Urinary bladder (tissue), 4 donors: ENCODE measurements at places on chromosomes 12 and 14. TPM values are rescaled to one million over a fixed set of nuclear protein-coding genes. Genes with fewer than 3 reads are reported as not detected.

Gene LIN7A
- 31.2 TPM for total RNA-seq

Gene TDP1
- total RNA-seq: 20.5 TPM

Gene TSHR
- total RNA-seq: 1.1 TPM

Gene SERPINA9
- not detected for total RNA-seq

Gene COQ5
- total RNA-seq: 26.8 TPM

Gene TSPAN19
- not detected for total RNA-seq

Gene GLI1
- 11.5 TPM for total RNA-seq

Gene BLOC1S1
- total RNA-seq: 48.4 TPM

Gene NXPH4
- total RNA-seq: 0.79 TPM

DNA sequence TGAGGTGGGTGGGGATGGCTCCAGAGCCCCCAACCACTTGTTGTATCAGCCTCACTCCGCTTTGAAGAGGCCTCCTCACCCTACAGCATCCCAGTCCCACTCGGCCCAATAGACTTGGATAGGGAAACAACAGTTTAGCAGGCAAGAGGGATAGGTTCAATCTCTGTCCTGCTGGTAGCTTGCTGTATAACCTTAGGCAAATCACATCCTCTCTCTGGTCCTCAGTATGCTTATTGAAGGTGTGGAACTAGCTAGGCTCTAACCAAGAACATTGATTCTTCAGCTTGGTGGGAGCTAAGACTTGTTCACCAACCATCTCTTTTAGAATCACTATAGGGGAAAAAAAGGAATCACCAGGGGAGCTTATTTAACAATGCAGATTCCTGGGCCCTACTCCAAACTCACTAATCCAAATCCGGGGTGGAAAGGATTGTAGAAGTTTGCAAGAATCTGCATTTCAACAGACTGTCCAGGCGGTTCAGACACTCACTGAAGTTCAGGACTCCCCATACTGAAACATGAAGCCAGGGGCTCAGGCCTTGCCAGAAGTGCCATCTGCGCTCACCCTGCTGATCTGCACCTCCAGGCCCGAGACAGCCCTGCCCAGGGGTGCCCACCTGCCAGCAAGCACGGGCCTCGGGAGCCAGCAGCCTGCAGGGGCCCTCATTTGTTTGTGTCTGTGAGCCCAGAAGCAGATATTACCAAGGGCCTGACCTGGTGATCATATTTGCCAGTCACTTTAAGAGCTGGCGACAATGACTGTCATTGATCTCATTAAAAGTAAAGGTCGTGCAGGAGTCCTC is 113.0 kb downstream of the ADCK1 start:
- DNase-seq: no peak

GRCh38 chr14:71270111-71270510 is 362.9 kb downstream of the PCNX1 start:
- DNase-seq: no peak

DNA sequence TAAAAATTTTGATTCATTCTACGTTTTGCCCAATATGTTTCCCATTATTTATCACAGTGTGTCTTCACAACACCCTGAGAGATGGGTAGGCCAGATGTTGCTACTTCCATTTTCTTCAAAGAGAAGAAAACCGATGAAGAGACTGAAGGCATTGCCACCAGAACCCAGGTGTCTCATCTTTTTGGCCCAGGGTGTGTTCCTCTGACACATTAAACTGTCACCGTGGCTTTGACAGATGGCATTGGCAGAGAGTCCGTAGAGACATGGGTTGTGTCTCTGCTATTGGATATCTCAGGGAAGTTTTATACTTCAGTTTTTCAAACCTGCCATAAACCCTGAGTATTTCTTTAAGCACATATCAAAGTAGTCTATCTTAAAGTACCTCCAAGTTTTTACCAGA is 11.3 kb upstream of the NUDT4 start:
- no peak for DNase-seq

- no peak for DNase-seq
These were observed 377.3 kb downstream of the EMP1 start for GRCh38 chr12:13573698-13574321.

DNA sequence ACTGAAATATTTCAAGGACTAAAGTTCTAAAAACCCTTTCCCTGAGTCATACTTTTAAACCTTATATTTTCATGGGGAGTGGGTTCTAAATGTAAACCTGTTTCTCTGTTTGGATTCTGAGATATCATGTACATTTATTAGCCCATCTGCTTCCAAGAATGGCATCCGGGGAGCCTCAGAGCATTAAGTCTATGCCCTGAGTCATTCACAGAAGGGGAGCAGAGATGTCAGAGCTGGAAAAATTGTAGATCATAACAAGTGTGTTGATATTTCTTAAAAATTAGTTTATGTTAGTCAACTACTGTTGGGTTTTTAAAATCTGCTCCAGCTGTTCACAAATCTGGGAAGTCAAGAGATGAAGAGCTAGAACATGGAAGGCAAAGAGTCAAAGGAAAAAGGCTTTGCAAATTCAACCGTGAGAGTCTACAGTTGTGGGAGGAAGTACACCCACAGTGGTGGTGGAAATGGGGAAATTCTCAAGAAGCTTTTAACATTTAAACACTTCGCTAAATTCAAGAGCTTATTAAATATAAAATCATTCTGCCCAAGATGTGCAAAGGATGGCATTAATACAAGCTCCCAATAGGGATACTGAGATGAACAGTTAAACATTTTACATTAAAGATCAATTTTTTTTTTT is 70.5 kb upstream of the FLRT2 start:
- DNase-seq: no peak

DNA sequence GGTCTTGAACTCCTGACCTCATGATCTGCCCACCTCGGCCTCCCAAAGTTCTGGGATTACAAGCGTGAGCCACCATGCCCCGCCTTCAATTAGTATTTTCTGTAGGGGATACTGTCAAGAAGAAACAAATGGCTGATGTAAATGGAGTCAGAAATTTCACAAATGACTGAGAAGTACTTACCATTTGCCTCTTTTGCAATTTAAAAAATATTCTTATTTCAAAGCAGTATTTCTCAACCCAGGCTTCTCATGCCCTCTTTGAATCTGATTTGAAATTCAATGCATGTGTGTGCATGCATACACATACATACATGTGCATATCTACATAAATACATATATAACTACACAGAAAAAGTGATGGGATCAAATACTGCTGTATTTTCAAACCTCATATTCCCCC is 4.4 kb downstream of the PSMA6 start:
- DNase-seq: no peak

- no peak for DNase-seq
These were observed 12.5 kb downstream of the NAA25 start for GRCh38 chr12:112096070-112096469.

- no peak for DNase-seq
These were observed 120.7 kb upstream of the PWP1 start for GRCh38 chr12:107564946-107565345.
